Foreskin keratinocyte (primary cell): ENCODE measurements at places on chromosomes 4 and X. TPM values are rescaled to one million over a fixed set of nuclear protein-coding genes. Genes with fewer than 3 reads are reported as not detected.

- no peak for DNase-seq
These were observed 1015.6 kb downstream of the PCDH19 start for GRCh38 chrX:99394456-99394855.

GRCh38 chr4:145348291-145348690 is 133.4 kb upstream of the SMAD1 start:
- no peak for DNase-seq

Gene STPG2
- total RNA-seq = 0.07 TPM in 1 of 2 replicates, not detected in the other

Gene HTR2C
- total RNA-seq = not detected in 2 replicates
